Fibroblast of villous mesenchyme (primary cell): ENCODE measurements at places on chromosomes 5 and 9. TPM values are rescaled to one million over a fixed set of nuclear protein-coding genes. Genes with fewer than 3 reads are reported as not detected.
A peak's percentile ranks its signal among the peaks of the same experiment; 100 is the strongest.

The PCDHB13 gene
- total RNA-seq = under 0.01 and 0.32 TPM in 2 replicates

GRCh38 chr5:142222225-142222865, 102.5 kb downstream of the SPRY4 start:
- no peak for DNase-seq

The TMEM232 gene
- total RNA-seq = 1.3 TPM in 2 replicates

- DNase-seq = peak; percentile 82
Observed at GRCh38 chr5:139149477-139150199, 48.5 kb downstream of the SIL1 start.

The PIGO gene
- 13.5 and 14.7 TPM in 2 replicates for total RNA-seq

GRCh38 chr5:141945511-141946051, 12.4 kb downstream of the PCDH12 start:
- no peak for DNase-seq

The KCNN2 gene
- 0.64 and 2.6 TPM in 2 replicates for total RNA-seq

The SHISAL2B gene
- not detected in 2 replicates for total RNA-seq

GRCh38 chr9:19769213-19769612, 19.6 kb downstream of the SLC24A2 start:
- no peak for DNase-seq

GRCh38 chr9:13354733-13355132, 75.2 kb upstream of the MPDZ start:
- DNase-seq = no peak

The ZFP37 gene
- total RNA-seq = 1.6 and 2.6 TPM in 2 replicates

DNA sequence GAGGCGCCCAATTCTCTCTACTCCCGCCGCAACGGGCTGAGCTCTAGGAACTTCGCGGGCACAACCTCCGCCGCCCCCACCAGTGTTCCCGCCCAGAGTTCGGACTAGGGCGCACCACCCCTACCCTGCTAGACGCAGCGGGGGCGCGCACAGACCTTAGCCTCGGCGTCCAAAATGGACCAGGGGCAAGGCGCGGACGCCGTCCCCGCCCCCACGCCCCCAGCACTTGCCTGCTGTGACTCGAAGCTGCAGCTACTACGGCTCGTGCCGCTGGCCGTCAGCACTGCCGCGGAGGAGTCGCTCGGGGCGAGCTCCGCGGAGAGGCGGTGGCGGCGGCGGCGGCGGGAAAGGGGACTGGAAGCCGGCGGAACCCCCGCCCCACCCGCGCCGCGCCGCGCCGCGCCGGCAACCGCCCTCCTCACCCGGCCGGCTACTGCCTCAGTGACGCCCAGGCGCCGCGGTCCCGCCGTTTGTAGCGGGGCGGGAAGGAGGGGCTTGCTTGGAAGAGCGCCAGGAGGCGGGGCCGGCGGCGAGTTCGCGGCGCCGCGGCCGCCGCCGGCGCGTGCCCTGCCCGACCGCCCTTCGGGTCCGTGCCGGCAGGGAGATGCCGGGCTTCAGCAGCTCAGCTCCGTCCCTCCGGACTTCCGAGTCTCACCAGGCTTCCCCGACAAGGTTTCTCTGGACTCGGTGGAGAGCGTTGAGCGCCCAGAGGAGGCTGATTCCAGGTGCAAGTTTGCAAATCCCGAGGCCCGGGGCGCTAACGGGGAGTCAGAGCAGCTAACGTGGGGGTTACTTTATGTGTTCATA, 4.5 kb downstream of the ELAVL2 start:
- no peak for DNase-seq

The FBP2 gene
- not detected in 2 replicates for total RNA-seq

GRCh38 chr9:111983484-111983908, 86.9 kb downstream of the UGCG start:
- DNase-seq = no peak

GRCh38 chr9:111743275-111743674, 51.5 kb downstream of the SHOC1 start:
- peak; percentile 84 for DNase-seq

GRCh38 chr9:134575103-134575900, 66.3 kb upstream of the COL5A1 start:
- DNase-seq = no peak

The NPDC1 gene
- 6.4 and 13.0 TPM in 2 replicates for total RNA-seq

DNA sequence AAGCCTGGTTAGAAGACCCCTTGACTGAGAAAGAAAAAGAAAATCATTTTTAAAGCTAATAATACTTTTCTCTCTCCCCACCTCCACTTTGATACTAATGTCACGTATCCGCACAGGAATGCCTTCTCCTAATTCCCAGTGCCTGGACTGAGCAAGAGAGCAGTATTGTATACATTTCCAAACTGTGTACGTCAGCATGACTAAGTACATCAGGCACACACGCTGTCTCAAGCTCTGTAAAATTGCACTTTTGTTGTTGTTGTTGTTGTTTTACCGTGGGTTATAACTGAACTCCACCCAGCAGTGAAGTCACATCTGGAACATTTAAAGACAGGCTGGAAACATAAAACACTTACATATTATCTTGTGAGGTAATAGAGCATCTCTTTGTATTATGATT, 407.6 kb downstream of the DNAH5 start:
- peak; percentile 10 for DNase-seq

The RAD23B gene
- total RNA-seq = 184 and 375 TPM in 2 replicates

DNA sequence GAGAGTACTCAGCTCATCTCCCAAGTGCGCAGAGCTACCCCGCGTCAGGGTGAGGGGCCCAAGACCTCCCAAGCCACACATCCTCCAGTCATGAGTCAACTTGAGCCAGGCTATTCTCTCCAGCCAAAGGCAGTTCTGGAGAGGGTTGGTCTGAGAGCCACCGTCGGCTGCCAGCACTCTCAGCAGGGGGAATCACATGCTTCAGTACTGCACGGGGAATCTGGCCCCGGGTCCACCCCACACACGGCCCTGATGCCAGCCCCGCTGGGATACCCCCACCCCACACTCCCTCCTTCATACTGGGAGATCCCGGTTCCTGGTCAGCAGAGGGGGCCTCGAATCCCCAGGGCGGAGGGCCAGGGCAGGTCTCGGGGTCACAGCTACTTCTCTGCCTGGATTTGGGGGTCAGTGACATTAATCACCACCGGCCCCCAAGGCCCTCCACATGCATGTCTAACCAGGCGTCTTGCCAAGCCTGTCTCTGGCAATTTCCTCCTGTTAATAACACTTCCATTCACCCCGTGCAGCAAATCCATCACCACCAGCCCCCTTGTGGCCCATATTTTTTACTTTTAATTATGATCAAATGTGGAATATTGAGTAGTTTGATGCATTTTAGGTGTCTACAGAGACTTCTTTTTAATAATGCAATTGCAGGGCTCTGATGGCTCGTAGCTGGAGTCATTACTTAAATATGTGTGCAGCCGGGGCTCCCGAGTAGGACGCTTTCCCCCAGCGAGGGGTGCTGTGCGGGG, 102.9 kb upstream of the PPP1R26 start:
- no peak for DNase-seq

DNA sequence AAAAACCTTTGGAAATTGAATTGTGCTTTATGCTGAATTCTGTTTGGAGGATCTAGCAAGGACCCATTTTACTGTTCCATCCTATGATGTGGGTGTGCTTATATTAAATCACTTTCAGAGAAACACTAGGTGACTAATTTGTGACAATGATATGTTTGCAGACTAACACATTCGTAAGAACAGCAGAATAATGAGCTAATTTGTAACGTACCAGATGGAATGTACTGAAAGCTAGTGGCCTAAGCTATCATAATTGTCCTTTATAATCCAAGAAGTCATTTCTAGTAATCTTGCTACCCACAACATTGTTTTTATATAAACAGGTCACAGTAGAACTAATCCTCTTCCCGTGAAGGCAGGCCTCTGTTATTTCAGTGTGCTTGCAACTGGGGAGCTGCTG, 292.5 kb downstream of the PDE4D start:
- DNase-seq = no peak

GRCh38 chr9:116467740-116468351, 219.3 kb upstream of the TRIM32 start:
- DNase-seq = no peak

DNA sequence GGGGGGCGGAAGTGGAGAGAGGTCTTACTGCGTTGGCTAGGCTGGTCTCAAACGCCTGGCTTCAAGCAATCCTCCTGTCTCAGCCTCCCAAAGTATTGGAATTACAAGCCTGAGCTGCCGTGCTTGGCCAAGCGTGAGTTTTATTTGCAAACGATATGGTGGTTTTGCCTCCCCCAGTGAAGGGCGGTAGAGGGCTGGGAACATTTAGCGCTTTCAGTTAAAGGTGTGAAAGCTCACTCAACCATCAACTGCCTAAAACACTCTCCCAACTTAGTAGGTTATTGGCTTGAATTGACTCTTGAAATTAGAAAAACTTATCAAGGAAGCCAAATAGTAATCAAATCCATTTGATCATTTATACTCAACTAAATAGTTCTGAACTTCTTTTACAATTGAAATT, 156.3 kb downstream of the ESM1 start:
- DNase-seq = no peak

DNA sequence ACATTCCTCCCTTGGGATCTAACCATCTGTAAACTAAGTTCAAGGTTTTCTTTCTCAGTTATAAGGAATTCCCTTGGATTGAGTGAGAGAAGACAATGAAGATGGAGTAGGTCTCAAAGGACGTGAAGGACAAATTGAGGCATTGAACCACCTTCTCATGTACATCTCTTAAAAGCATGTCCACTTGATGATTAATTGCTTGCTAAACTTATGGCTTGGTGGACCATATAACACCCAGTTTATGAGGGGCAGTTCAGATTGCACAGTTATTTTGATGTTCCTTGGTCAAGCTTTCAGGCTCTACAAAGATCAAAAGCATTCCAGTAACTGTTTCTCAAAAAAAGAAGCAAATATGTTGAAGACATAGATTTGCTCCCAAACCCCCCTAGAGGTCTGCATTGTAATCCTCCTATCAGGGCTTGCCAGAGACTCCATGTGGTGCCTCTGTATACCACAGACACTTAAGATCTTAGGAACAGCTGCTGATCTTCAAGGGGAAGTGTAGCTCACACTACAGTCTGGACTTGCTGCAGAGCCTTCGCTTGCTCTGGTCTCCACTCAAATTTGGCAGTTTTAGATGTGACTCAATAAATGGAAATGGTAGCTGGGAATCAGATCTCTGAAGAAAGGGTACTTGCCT, 56.9 kb upstream of the ALDH1A1 start:
- no peak for DNase-seq

DNA sequence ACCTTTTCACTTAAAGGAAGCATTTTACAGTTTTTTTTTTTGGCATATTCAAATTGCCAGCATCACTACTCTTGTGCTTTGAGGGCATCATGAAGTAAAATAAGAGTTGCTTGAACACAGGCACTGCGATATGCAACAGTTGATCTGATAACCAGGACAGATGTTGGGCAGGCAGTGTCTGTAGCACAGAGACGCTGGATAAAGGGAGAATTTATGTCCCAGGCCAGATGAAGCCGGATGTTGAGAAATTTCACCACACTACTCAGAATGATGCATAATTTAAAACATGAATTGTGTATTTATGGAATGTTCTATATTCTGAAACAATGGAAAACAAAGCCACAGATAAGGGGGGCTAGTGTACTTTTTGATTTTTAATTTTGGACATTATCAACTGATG, 71.4 kb downstream of the SLC12A2 start:
- DNase-seq = peak; percentile 60

GRCh38 chr5:68849906-68850305, 243.9 kb upstream of the SLC30A5 start:
- no peak for DNase-seq

The PCDH1 gene
- total RNA-seq = 0.43 and 3.5 TPM in 2 replicates

The IFNA13 gene
- not detected in 2 replicates for total RNA-seq

- DNase-seq = no peak
Observed at GRCh38 chr5:125812651-125813050, 610.6 kb upstream of the GRAMD2B start.

- DNase-seq = peak; percentile 44
Observed at GRCh38 chr5:73654171-73654811, 28.3 kb downstream of the ARHGEF28 start.

DNA sequence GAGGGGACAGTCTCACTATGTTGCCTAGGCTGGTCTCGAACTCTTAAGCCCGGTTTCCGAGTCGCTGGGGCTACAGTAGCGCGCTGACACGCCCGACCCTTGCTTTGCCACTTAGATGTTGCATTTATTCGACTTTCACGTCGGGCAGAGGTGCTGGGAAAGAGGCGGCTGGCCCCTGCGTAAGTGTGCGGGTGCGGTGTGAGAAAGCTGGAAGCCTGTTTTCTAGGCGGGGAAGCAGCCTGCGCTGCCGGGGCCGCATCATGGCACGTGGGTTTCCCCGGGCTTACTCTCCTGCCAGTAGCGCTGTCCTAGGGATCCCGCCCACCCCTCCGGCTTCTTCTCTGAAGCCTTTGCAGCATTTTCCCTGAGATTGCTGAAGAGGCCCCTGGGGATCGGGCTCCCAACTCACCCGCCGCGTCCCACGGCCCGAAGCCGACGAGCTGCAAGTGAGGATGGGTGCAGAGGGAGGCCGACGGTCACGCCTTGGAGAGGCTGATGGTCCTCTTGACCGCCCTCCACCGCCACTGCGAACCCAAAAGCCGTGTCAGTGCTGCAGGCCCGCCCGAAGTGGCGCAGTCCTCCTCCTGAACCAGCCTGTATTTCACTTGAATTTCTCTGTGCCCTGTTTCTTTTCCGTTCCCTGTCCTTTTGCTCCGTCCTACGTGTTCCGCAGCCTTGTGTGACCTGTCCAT, 5.8 kb upstream of the TRIM41 start:
- peak; percentile 68 for DNase-seq

The NFX1 gene
- total RNA-seq = 24.2 and 26.7 TPM in 2 replicates

DNA sequence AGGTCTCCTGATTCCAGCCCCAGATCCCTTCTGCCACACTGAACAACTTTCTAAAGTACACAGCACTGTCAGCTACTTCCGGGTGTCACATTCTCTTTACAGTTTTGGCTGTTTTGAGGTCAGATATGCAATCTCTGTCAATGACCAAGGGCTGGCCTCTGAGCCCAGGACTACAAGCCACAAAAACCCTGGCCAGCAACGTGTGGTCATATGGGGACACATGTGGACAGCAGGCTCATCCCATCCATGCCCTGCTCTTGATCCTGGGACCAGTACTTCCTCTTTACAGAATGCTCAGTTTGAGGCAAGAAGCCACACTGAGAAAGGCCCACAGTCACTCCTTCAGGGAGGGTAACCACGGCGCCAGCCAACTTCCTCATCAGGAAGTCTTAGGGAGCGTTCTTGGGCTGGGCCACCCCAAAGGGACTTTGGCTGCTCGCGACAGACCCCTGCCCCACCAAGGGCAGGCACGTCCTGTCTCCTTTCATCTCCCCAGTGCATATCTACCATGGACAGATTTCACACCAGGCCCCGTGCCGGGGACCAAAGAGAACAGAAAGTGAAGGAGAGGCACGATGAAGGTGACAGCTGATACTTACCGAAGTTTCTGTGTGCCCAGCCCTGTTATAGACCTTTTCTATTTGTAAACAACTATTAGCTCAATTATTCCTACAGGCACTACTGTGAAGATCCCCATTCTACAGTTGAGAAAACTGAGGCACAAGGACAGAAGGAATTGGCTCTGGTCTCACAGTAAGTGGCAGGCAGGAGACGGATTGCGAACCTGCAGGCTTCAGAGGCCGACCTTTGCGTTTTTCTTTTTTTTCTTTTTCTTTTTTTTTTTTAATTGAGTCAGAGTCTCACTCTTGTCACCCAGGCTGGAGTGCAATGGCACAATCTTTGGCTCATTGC, 37.3 kb downstream of the STK10 start:
- peak; percentile 46 for DNase-seq
